Effector memory CD4-positive, alpha-beta T cell (primary cell): ENCODE measurements at places on chromosomes 2 and 18.

GRCh38 chr18:59546188-59546587 lies 151.0 kb downstream of the CCBE1 start:
- no peak for DNase-seq

DNA sequence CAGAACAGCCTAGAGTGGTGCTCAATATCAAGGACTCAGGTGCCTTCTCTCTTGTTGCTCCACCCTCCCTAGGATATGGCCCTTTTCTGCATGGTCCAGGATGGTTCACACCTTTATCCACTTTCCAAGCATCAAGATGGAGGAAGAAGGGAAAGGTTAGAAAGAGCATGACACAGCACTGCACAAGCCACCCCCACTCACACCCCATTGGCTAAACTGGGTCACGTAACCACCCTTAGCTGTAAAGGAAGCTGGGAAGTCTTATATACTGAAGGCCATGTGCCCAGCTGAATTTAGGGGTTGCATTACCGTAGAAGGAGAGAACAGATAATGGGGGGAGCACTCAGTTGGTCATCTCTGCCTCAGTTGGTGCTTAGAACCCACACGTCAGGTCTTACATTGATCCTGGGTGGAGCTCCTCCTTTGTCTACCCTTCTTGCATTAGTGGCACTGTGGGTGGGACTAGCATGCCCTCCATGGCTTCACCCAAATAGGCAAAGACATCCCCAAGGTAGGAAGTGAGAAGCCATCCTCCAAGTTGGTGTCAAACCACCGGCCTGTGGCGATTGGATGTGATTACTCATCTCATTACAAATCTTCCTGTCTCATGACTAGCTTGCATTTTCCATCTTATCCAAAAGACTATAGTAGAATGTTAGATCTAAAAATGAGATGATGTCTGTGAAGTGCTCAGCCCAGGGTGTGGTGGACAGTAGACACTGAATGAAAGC lies 248.5 kb downstream of the HAUS1 start:
- DNase-seq = no peak

- DNase-seq = no peak
Observed at GRCh38 chr2:111706481-111707001, 177.5 kb downstream of the ANAPC1 start.

DNA sequence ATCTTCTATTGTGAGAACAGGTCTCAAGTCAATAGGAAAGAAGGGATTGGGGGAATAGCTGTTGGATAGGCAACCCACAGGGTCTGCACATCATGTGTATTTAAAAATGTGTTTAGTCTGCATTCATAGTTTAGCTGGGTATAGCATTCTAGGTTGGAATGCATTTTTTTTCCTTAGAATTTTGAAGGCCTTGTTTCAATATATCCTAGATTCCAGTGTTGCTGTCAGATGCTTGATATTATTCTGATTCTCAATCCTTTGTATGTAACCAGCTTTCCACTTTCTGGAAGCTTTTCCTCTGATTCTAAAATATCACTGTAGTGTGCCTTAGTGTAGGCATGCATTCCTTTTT lies 9.0 kb upstream of the ATP8B1 start:
- no peak for DNase-seq

GRCh38 chr18:8974696-8975095 lies 127.8 kb upstream of the NDUFV2 start:
- no peak for DNase-seq

GRCh38 chr2:117888897-117889296 lies 74.4 kb downstream of the DDX18 start:
- DNase-seq = no peak

DNA sequence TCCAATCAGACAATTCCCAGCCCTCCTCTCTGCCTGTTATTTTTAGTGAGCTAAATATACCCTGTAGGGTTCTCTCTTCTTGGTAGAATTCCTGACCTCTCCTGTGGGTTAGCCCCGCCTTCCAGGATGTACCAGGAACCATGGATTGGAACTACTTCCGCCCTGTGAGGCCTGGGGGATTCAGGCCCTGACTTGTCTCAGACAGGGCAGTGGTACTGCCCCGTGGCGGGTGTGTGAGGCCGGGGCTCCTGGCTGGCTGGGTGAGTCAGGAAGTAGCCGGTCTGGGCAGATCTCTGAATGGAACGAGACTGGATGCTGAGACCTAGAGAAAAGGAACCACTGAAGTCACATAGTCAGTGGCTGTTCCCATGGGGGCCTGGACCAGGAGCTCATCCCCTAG lies 50.5 kb downstream of the DYSF start:
- DNase-seq = no peak

GRCh38 chr2:86003967-86004366 lies 101.7 kb downstream of the POLR1A start:
- no peak for DNase-seq

GRCh38 chr2:235594041-235594440 lies 100.2 kb downstream of the AGAP1 start:
- DNase-seq = no peak

- DNase-seq = no peak
Observed at GRCh38 chr2:29755829-29756228, 165.6 kb downstream of the ALK start.
